ENCODE measurements at places on chromosomes 13 and 19. TPM values are rescaled to one million over a fixed set of nuclear protein-coding genes. Genes with fewer than 3 reads are reported as not detected.

DNA sequence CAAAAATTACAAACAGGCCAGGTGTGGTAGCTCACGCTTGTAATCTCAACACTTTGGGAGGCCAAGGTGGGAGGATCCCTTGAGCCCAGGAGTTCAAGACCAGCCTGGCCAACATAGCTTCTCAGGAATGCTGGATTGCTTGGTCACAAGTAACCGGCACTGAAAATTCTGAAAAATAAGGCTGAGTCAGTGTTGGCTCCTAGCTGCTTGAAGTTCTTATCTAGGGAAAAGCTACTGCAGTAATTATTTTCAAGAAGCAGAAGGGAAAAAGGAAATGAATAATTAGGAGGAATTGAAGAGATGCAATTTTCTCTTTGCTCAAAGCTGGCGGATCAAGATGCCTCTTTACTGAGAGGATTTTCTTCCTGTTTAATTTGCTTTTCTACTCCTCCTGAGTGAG is 75.0 kb upstream of the GTF3A start:
- H3K36me3 ChIP-seq: no peaks in the 10 kb centered on the region
- DNase-seq: peak; percentile 68
- no peak overlapping the region for H3K27ac ChIP-seq

DNA sequence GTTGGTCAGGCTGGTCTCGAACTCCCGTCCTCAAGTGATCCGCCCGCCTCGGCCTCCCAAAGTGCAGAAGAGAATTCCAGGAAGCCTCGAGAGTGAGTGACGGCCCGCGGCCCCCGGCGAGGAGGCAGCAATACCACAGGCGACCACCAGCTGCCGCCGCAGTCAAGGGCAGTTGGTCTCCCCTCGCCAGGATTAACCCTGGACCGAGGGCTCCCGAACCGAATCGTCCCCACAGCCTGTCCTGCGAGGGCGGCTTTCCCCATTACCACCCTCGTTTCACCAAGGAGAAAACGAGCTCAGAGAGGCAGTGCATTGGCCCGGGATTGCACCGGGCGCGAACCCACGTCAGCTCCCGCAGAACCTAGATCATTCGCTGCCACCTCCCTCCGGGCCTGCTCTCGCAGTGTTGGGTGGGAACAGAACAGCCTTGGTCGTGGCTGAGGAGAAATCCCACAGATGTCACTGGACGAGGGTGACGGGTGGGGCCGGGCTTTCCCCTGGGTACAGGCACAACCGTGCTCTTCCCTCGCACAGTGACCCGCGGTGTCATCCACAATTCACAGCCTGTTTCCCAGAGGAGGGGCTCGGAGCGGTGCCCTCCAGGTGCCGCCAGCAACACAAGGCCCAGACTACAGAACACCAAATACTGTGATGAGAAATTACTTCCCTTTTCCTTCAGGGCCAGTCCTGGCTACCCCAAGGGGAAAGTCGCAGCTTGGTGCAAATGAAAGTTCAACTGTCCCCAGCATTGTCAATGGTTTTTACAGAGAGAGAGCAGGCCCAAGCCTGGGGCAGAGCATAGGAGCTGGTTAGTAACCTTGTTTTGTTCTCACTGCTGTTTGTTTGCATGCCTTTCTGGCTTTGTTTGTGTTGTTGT is 24.8 kb downstream of the C2CD4C start:
- no peaks in the 10 kb centered on the region for H3K4me1 ChIP-seq
- H3K27ac ChIP-seq: no peak overlapping the region
- H3K4me3 ChIP-seq: no peak overlapping the region
- H3K36me3 ChIP-seq: no peaks in the 10 kb centered on the region

The ZNF527 gene
- 6.8 TPM for polyA plus RNA-seq

DNA sequence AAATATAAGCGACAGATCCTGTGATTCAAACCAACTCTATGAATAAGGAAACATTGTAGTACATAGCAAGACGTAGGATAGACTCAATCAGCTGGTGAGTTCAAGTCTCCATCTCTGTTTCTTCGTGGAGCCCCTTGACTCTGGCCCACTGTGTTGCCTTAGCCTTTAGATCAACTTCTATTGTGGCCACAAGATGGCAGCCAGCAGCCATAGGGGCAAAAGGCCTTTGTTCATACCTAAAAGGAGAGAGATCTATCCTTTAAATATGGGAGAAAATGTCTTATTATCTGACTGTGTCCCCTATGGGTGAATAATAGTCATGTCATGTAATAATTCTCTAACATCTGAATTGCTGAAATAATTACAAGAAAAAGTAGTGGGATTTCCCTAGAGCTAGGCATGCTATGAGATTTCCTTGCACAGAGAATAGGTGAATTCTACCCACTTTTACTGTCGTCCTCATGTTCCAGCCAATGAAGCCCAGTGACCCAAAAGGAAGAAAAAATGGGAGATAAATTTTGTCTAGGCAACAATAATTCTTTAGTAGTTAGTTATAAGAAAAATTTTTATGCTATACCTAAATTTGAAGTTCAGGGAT is 129.4 kb downstream of the PCDH20 start:
- no peaks in the 10 kb centered on the region for H3K27me3 ChIP-seq
- H3K36me3 ChIP-seq: no peaks in the 10 kb centered on the region
- H3K4me3 ChIP-seq: no peak overlapping the region
- H3K27ac ChIP-seq: no peak overlapping the region
- H3K4me1 ChIP-seq: no peaks in the 10 kb centered on the region

The CDX2 gene
- not detected for polyA plus RNA-seq

- peaks cover 37% of the 10 kb centered on the region for H3K27me3 ChIP-seq
- no peak overlapping the region for H3K4me3 ChIP-seq
- no peaks in the 10 kb centered on the region for H3K4me1 ChIP-seq
- no peak for DNase-seq
Measured at GRCh38 chr19:40224342-40225150, 1.9 kb downstream of the CCNP start.

DNA sequence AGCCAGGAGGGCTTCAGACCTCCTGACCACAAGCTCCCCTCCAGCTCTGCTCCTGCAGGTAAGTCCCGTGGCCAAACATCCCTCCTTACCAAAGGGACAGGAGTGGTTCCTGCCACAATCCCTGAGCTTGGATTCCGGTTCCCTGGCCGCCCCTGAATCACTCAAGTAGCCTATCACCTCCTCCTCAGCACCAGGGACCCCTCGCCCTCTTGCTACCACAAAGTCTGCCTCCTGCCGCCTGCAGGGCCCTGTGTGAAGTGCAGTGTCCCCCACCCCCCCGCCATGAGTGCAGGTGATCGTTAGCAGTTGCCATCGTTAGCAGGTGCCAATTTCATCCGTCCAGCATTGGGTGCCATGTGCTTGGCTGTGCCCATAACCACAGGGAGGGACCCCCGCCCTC is 40.8 kb upstream of the RANBP3 start:
- DNase-seq: no peak
- no peaks in the 10 kb centered on the region for H3K27me3 ChIP-seq
- H3K36me3 ChIP-seq: no peaks in the 10 kb centered on the region
- no peaks in the 10 kb centered on the region for H3K4me1 ChIP-seq

- no peaks in the 10 kb centered on the region for H3K36me3 ChIP-seq
- DNase-seq: no peak
- no peaks in the 10 kb centered on the region for H3K4me1 ChIP-seq
- no peaks in the 10 kb centered on the region for H3K27me3 ChIP-seq
- H3K4me3 ChIP-seq: no peak overlapping the region
Measured at GRCh38 chr19:38068826-38069225, 155.2 kb downstream of the DPF1 start.

Measured in cardiac muscle cell (in vitro differentiated cells and primary cell).